ENCODE measurements at places on chromosomes 13 and 19. TPM values are rescaled to one million over a fixed set of nuclear protein-coding genes. Genes with fewer than 3 reads are reported as not detected.

MCEMP1 gene
- total RNA-seq: not detected

DOCK6 gene
- 3.3 TPM for total RNA-seq

- DNase-seq: no peak
Observed at GRCh38 chr19:5918463-5919079, 4.5 kb downstream of the CAPS start.

- DNase-seq: no peak
Observed at GRCh38 chr13:53560556-53560955, 531.9 kb downstream of the OLFM4 start.

DNA sequence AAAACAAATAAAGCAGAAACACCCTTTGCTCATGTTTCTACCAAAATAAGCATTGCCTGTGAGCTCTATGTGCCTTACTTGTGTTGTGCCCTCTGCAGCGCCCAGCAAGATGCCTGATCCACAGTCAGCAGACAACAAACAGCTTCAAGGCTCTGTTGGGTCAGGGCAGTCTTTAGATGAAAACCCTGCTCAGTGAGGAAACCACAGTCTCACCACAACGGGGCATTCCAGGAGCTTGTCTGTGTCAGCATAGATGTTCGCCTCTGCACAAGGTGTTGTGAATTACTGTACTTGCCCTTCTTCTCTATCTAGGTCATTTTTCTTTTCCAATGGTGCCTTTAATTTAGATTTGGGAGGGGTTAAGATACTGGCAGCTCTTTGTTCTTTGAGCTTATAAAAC, 251.9 kb downstream of the COL4A1 start:
- DNase-seq: peak; percentile 3

All from activated naive CD8-positive, alpha-beta T cell treated with anti-CD3 and anti-CD28 coated beads for 36 hours (primary cell).